NCI-H146 (cell line): ENCODE measurements at places on chromosomes 1 and 21.
A peak's percentile ranks its signal among the peaks of the same experiment; 100 is the strongest.

- no peak for DNase-seq
Measured at GRCh38 chr1:51651552-51651942, 34.7 kb downstream of the OSBPL9 start.

- DNase-seq, result no peak
Measured at GRCh38 chr1:226887006-226887405, 16.6 kb downstream of the PSEN2 start.

DNA sequence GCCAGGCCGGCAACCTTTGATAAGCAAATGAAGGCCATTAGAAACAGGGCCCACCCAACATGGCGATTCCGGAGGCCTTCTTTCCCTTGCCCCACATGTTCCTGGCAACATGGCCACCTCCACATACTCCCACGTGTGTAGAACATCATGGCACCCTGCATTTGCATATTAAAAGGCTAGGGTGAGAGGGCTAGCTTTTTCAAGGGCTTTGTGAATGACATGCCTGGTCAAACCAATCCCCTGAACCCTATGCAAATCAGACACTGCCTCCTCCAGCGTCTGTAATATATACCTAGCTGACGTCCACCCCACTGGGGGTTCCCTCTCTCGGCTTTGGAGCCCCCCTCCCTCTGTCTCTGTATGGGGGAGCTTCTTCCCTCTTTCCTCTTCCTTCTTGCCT, 1.6 kb downstream of the ADCY10 start:
- no peak for DNase-seq

- DNase-seq, result no peak
Measured at GRCh38 chr21:38993561-38993960, 187.8 kb downstream of the ETS2 start.

DNA sequence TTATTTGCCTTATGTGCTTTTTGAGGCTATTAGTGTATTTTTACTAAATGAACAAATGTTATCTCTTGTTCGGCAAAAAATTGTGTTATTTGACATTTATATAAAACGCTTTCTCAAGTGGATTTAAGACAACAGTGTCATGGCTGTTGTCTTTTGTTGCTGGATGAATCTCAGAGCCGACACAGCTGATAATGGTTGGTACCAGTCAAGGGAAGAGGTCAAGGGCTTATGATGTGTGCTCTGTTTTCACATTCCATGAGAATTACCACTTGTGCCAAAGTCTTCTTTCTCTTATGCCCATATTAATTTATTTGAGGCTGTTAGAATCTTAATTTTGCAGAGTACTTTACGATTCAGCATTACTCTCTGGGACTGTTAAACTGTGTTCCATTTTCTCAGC, 17.9 kb upstream of the CD101 start:
- DNase-seq, result no peak

DNA sequence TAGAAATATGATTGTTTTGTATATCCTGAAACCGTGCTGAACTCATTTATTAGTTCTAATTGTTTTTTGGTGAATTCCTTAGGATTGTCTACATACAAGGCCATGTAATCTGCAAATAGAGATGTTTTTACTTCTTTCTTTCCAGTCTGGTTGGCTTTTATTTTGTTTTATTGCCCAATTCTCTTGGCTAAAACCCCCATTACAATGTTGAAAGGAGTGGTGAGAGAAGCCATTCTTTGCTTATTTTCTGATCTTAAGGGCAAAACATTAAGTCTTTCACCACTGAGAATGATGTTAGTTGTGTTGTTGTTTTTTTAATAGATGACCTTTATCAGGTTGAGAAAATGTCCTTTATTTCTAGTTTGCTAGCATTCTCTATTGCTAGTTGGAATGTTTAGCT, 157.3 kb downstream of the NTMT2 start:
- DNase-seq, result no peak

GRCh38 chr1:197868751-197869489, 33.5 kb upstream of the C1orf53 start:
- DNase-seq, result peak; percentile 11

- DNase-seq, result peak; percentile 89
Measured at GRCh38 chr1:203173566-203173965, 2.1 kb downstream of the MYBPH start.

DNA sequence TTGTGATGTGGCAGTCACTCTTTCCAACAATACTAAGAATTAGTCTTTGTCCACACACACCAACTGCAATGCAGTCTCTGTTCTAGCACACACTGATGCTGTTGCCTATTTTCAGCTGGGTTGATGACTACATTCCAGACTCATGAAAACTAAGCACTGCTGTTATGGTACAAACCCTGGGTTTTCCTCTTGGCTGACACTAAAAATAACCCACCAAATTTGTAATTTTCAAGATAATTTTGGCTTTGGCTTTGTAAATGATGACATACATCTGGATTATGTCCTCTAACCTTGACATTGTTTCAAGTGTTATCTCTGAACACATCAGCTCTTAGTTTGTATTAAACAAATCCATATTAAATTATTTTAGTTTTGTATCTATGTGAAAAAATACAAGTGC, 444.8 kb downstream of the PTPRC start:
- DNase-seq, result no peak
